ENCODE measurements at places on chromosomes 4 and X.

DNA sequence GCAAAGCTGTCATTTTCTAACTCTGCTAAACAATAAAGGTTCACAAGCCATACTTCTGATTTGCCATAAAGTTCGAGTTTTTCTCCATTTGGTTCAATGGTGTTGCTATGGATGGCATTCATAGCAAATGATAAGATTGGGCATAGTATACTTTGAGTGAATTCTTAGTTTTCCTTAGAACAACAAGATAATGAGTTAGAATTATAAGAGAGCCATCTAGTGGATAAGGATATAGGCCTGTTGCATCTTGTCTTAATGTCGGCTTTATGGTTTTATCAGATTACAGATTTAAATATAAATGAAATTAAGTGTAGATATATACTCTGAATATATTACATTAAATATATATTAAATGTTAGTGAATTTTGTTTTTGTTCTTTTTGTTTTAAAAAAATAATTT lies 644.6 kb downstream of the IL1RAPL1 start:
- DNase-seq, result no peak

- no peak for DNase-seq
These were observed 31.5 kb upstream of the GLRA3 start for GRCh38 chr4:174860588-174860987.

GRCh38 chr4:54017308-54017707 lies 47.1 kb downstream of the CHIC2 start:
- no peak for DNase-seq

GRCh38 chr4:76556452-76556851 lies 121.4 kb downstream of the SHROOM3 start:
- DNase-seq, result no peak
